H1 (cell line): ENCODE measurements at places on chromosomes 5 and 9.

- peaks cover 3% of the 10 kb centered on the region for H3K4me1 ChIP-seq
- H3K4me3 ChIP-seq: peak overlapping the region; percentile 91
- peaks cover 11% of the 10 kb centered on the region for H3K27me3 ChIP-seq
- DNase-seq: no peak
These were observed 1.2 kb downstream of the DPYSL3 start for GRCh38 chr5:147508711-147509040.

GRCh38 chr5:118325931-118326330 lies 662.4 kb downstream of the DTWD2 start:
- no peak overlapping the region for H3K27ac ChIP-seq
- no peak overlapping the region for H3K4me3 ChIP-seq
- no peak for DNase-seq
- H3K36me3 ChIP-seq: no peaks in the 10 kb centered on the region
- no peaks in the 10 kb centered on the region for H3K27me3 ChIP-seq

DNA sequence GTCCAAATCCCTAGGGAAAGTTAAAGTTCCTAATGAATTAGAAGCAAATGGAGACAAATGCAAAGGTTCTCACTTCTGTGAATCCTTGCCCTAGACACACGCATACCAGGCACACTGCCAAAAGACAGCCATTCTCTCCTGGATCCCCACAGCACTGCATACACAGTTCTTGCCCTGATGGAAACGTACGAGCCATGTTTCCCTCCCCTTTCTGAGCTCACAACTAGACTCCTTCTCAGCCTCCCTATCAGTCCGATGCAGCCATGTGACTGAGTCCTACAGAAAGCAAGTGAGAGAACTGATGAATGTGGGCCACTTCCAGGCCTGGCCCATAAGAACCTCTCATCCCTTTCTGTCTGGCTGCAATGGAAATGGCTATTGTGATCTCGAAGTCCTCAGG lies 92.0 kb downstream of the ZNF608 start:
- DNase-seq: no peak
- peaks cover 5% of the 10 kb centered on the region for H3K4me1 ChIP-seq
- no peaks in the 10 kb centered on the region for H3K36me3 ChIP-seq
- H3K27ac ChIP-seq: no peak overlapping the region
- H3K4me3 ChIP-seq: no peak overlapping the region
- H3K27me3 ChIP-seq: no peaks in the 10 kb centered on the region

DNA sequence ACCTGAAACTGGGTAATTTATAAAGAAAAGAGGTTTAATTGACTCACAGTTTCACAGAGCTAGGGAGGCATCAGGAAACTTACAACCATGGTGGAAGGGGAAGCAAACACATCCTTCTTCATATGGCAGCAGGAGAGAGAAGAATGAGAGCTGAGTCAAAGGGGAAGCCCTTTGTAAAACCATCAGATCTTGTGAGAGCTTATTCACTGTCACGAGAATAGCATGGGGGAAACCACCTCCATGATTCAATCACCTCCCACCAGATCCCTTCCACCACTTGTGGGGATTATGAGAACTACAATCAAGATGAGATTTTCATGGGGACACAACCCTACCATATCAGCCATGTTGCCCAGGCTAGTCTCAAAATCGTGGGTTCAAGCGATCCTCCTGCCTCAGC lies 143.4 kb downstream of the FGF18 start:
- H3K27me3 ChIP-seq: no peaks in the 10 kb centered on the region
- no peak overlapping the region for H3K27ac ChIP-seq
- no peaks in the 10 kb centered on the region for H3K36me3 ChIP-seq

- no peak for DNase-seq
- 0 out of 2 replicates have a peak overlapping the region, but pooled peaks have one; percentile 1 for H3K27ac ChIP-seq
- H3K27me3 ChIP-seq: no peaks in the 10 kb centered on the region
- H3K4me1 ChIP-seq: no peaks in the 10 kb centered on the region
These were observed 209.2 kb upstream of the PAPPA start for GRCh38 chr9:115944166-115944948.

GRCh38 chr9:84804951-84805694 lies 135.6 kb downstream of the NTRK2 start:
- no peaks in the 10 kb centered on the region for H3K36me3 ChIP-seq
- H3K27me3 ChIP-seq: no peaks in the 10 kb centered on the region
- DNase-seq: no peak
- H3K27ac ChIP-seq: no peak overlapping the region

DNA sequence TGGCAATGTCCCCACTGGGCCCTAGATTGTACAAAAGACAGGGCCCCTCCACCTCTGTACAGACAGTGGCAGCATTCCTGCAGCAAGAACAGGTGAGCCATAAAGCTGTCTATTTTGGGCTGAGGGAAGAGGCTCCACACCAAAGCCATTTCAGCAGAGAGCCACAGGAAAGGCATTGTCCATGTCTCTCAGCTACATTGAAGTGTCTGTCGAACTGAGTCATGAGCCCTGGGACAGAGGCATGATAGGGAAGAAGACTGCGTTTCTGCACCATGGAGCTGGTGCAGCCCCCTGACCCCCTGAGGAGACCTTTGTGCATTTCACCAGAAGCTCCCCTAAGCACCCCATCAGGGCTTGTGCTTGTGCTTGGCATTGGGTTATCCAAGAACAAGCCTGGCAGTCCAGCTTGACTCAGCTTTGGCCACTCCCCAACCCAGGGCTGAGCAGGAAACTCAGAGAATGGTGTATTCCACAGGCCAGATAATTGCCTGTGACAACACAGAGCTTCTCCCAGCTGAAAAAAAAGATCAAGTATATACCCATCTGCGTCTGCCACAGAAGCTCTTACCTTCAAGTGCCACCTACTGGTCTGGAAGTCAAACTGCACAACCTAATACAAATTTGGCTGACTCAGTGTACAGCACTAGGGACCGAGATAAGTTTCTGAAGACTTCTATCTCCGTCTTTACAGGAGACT lies 5.9 kb upstream of the FRMD3 start:
- no peaks in the 10 kb centered on the region for H3K36me3 ChIP-seq
- no peak for DNase-seq
- H3K27ac ChIP-seq: no peak overlapping the region
- peaks cover 20% of the 10 kb centered on the region for H3K27me3 ChIP-seq
- H3K4me1 ChIP-seq: no peaks in the 10 kb centered on the region
- H3K4me3 ChIP-seq: no peak overlapping the region

- H3K4me1 ChIP-seq: no peaks in the 10 kb centered on the region
- no peak for DNase-seq
- no peak overlapping the region for H3K4me3 ChIP-seq
- no peaks in the 10 kb centered on the region for H3K27me3 ChIP-seq
- peaks cover 42% of the 10 kb centered on the region for H3K36me3 ChIP-seq
These were observed 21.5 kb downstream of the XPA start for GRCh38 chr9:97675655-97676054.

DNA sequence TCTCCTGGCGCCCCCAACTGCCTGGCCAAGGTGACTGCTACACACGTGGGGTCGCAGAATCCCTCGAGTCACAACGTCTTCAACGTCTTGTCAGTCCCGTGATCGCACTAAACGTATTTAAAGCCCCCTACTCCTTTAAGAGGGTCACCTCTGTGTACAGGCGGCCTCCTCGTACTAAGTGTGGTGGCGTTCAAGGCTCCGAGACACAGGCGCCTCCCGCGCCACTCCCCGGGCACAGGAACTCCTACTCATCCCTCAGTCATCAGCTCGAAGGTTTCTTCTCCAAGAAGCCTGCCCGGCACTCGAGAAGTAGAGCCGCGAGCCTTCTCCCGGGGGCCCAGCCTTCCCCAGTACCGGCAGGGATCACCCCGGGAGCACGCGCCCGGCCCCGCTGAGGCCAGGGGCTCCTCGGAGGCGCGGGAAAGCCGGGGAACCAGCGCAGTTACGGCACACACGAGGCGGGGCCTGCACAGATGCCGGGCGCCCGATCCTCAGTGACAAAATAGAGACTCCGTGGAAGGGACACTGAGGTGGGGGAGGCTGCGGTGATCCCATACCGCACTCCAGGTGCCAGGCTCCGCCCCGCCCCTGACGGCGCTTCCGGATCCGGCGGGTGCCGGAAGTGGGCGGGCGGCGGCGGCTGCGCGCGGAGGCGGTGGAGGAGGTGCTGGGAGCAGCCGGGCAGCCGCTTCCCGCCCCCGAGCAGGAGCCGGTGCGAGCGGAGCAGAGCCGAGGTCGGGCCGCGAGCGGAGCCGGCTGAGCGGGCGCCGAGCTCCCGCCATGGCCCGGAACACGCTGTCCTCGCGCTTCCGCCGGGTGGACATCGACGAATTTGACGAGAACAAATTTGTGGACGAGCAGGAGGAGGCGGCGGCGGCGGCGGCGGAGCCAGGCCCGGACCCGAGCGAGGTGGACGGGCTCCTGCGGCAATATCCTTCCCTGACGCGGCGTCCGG lies 6.9 kb downstream of the ARPC5L start:
- peaks cover 13% of the 10 kb centered on the region for H3K36me3 ChIP-seq
- no peaks in the 10 kb centered on the region for H3K27me3 ChIP-seq
- peak overlapping the region; percentile 84 for H3K27ac ChIP-seq
- peak; percentile 89 for DNase-seq

DNA sequence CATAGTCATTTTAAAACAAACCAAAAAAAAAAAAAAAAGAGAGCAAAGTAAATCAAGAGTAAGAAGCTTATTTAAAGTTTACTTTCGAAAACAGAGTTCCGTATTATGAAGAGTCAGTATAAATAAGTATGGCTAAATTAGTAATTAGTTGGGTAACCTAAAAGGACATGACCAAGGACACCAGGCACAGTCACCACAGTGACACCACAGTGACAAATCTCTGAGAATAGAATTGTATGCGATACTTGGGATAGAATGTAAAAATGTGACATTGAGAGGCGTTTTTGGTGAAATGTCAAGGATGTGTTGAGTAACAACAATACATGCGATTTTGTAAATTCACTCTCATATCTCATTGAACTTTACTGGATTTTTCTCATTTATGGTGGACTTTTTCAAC lies 150.9 kb upstream of the SPEF2 start:
- DNase-seq: no peak
- H3K4me1 ChIP-seq: no peaks in the 10 kb centered on the region
- no peak overlapping the region for H3K27ac ChIP-seq
- H3K36me3 ChIP-seq: no peaks in the 10 kb centered on the region
- no peaks in the 10 kb centered on the region for H3K27me3 ChIP-seq
- H3K4me3 ChIP-seq: no peak overlapping the region

- no peak overlapping the region for H3K4me3 ChIP-seq
- no peaks in the 10 kb centered on the region for H3K36me3 ChIP-seq
- no peak for DNase-seq
- H3K27me3 ChIP-seq: no peaks in the 10 kb centered on the region
- H3K4me1 ChIP-seq: no peaks in the 10 kb centered on the region; the same call in 1 of the 2 replicates
These were observed 32.9 kb downstream of the SLIT3 start for GRCh38 chr5:169268019-169268418.

- no peak for DNase-seq
- no peak overlapping the region for H3K4me3 ChIP-seq
- H3K27me3 ChIP-seq: no peaks in the 10 kb centered on the region
- H3K36me3 ChIP-seq: no peaks in the 10 kb centered on the region
These were observed 38.6 kb upstream of the RNF38 start for GRCh38 chr9:36438536-36439236.

DNA sequence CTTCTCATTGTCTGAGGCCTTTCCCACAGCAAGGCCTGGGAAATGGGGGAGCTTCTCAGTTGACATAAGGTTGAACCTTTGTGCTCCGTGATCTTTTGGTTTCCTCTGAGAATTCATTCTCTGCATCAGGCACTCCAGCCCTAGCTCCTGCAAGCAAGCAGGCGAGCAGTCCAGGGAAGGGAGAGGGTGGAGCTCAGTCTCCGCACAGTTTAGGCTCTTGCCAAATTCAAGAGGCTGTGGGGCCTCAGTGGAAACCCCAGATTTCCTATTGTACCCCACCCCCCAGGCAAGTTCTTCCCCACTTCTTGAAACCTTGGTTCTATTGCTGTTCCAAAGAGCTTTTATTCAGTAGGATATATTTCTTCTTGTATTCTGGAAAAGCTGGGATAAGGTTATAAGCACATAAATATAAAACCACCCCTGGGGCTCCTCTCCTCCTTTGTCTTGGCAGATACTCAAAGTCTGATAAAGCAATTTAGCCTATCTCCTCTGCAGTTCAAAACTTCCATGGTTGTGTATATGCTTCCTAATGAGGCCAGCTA lies 147.2 kb downstream of the PDZD2 start:
- no peaks in the 10 kb centered on the region for H3K36me3 ChIP-seq
- no peak overlapping the region for H3K4me3 ChIP-seq
- no peaks in the 10 kb centered on the region for H3K27me3 ChIP-seq
- no peaks in the 10 kb centered on the region for H3K4me1 ChIP-seq

GRCh38 chr5:55777332-55777731 lies 39.5 kb downstream of the DDX4 start:
- H3K4me1 ChIP-seq: no peaks in the 10 kb centered on the region; the same call in none of the 2 replicates
- no peak for DNase-seq
- no peaks in the 10 kb centered on the region for H3K27me3 ChIP-seq
- no peaks in the 10 kb centered on the region for H3K36me3 ChIP-seq

GRCh38 chr5:60651872-60652620 lies 47.9 kb downstream of the DEPDC1B start:
- no peak overlapping the region for H3K27ac ChIP-seq
- no peak overlapping the region for H3K4me3 ChIP-seq
- no peaks in the 10 kb centered on the region for H3K27me3 ChIP-seq
- DNase-seq: no peak

DNA sequence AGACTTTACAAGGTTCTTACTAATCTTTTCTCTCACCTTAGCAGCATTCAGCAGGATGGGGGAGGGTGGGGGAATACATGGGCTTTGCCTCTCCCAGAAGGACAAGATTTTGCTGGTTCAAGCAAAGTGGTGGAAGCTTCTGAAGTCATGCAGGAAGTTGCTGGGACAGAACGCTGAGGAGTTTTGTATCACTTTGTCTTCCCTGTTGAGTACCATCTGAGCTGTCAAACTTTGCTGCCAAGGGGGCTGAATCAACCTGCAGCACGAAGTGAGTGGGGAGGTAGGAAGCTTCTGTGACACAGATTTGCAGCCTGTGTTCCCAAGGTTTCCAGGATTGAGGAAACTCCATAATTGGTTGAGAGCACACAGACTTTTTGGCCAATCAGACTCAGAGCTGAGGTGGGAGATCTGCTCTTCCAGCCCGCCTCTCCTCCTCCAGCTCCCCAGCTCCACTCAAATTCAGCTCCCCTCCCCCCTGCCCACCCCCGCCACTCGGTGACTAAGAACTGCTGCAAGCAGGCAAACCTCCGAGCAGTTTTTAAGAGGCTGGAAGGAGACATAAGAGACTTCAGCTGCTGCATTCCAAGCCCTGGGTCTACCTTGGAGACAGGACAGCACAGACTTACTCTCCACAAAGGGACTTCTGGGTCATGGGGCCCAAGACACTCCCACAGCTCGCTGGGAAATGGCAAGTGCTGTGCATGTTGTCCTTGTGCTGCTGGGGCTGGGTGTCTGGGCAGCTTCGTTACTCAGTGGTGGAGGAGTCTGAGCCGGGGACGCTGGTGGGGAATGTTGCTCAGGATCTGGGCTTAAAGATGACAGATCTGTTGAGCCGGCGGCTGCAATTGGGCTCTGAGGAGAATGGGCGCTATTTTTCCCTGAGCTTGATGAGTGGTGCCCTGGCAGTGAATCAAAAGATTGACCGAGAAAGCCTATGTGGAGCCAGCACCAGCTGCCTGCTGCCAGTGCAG lies at the start of gene PCDHGC5:
Gene PCDHGC5, plus strand, starts transcription at position 491 of the 971 bp plus-strand sequence. Its CDS starts 160 bp downstream, at position 651.
- DNase-seq: no peak
- H3K4me3 ChIP-seq: no peak within 1 kb of the TSS
- no peaks in the 10 kb centered on the region for H3K36me3 ChIP-seq
- no peaks in the 10 kb centered on the region for H3K4me1 ChIP-seq
